ENCODE measurements at places on chromosomes 5 and 9.

GRCh38 chr5:38515646-38516045 lies 40.8 kb downstream of the LIFR start:
- no peak for DNase-seq

DNA sequence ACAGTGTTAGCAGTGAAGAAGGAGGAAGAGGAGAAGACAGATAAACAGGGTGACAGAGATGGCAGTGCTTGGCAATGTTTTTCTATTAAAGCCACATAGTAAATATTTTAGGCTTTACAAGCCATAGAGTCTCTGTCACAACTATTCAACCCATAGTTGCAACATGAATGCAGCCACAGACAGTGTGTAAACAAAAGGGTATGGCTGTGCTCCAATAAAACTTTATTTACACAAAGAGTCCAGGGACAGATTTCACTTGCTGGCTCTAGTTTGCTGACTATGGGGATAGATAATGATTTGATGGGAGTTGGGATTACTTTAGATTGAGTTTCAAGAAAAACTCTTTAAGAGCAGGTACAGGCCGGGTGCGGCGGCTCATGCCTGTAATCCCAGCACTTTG lies 224.8 kb upstream of the SEMA6A start:
- no peak for DNase-seq

- peak; percentile 21 for DNase-seq
Observed at GRCh38 chr9:129604766-129605163, 16.1 kb downstream of the C9orf50 start.

- DNase-seq: no peak
Observed at GRCh38 chr5:62649476-62650113, 71.0 kb downstream of the LRRC70 start.

DNA sequence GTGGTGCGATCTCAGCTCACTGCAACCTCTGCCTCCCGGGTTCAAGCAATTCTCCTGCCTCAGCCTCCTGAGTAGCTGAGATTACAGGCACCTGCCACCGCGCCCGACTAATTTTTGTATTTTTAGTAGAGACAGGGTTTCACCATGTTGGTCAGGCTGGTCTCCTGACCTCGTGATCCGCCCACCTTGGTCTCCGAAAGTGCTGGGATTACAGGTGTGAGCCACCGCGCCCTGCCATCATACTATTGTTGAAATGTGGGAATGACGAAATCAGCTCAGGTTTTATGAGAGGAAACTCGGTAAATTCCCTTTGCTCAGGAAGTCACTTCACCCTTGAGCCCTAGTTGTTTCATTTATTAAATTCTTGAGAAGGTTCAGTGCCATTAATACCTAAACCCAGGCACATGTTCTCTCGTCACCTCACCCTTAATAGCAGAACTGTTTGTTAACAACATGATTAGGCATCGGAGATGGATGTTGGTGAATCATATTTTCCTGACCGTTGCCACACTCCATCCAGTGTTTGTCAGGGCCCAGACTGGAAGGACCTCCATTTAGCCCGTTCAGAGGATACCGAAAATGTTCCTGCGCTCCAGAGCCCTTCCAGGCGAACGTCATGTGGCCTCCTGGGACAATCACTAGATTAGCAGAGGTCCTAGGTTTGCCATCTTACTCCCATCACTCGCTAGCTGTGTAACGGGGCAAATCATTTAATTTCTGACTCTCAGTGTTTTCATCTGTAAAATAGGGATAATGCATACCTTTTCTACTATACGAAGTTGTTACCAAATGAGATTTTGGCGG lies 20.0 kb upstream of the CREBRF start:
- peak; percentile 31 for DNase-seq

DNA sequence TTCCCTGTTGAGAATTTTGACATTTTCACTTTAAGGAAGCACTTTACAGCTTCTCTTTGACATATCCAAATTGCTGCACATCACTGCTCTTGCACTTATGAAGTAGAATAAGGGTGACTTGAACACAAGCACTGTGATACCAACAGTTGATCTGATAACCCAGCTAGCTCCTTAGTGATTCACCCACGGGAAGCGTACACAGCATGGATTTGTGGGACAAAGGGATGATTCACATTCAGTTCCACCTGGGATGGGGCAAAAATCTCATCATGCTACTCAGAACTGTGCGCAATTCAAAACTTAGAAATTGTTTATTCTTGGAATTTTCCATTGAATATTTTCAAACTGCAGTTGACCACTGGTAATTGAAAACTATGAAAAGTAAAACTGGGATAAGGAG lies 1565.5 kb upstream of the CDH9 start:
- DNase-seq: no peak

DNA sequence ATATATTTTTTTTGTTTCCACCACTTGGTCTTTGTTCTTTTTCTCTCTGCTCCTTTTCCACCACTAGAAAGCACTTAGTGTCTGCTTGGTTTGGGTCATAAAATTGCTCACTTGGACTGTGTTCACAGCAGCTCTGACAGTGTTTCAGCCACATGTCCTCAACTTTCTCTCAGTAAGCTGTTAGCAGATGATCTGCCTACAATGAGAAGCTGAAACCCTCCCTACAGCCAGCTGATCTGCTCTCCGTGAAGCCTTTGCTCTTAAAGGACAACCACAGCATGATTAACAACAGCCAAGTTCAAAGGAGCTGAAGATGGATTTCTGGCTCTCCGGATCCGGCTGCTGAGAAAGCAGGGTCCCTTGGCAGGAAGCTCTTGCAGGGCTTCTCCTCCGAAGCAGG lies 31.6 kb downstream of the PRLR start:
- no peak for DNase-seq

- DNase-seq: no peak
Observed at GRCh38 chr5:151267491-151268260, 14.7 kb downstream of the GM2A start.

GRCh38 chr9:70954126-70954525 lies 167.3 kb downstream of the TRPM3 start:
- no peak for DNase-seq

GRCh38 chr5:140978260-140978659 lies 12.0 kb downstream of the PCDHAC2 start:
- DNase-seq: no peak

DNA sequence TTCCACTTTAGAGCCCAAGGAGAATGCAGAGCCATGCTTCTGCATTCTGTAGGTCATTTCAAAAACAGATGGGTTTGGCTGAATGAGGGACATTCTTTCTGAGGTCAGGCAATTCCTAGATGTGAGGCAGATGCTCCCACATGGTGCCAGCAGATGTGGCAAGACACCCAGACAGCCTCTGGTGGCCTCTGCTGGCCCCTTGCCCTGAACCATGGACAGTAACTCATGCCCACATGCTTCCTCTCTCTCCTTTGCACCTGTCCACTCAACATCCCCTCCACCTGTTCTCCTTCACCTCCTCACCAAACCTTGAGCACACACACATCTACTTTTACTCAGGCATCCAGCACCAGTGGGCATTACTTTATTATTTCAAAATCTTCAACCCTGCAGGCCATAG lies 252.3 kb downstream of the DNAH5 start:
- DNase-seq: no peak

GRCh38 chr5:169521366-169521983 lies 62.1 kb upstream of the SPDL1 start:
- no peak for DNase-seq

DNA sequence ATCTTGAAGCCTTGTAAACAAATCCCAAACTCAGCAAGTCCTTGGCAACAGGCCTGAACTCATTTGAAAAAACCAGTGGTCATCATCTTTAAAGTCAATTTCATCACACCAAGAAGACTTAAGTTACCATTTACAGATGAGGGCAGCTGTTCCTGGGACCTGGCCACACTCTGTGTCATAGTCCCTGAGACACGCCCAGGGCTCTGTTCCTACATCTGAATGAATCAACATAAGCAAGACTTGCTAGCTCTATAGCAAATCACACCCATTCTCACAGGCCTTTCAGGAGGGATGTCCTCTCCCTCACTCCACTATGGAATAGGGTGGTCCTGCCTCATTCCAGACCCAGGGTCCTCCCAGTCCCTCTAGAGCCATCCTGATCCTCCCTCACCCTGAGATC lies 142.8 kb downstream of the NSG2 start:
- DNase-seq: no peak

DNA sequence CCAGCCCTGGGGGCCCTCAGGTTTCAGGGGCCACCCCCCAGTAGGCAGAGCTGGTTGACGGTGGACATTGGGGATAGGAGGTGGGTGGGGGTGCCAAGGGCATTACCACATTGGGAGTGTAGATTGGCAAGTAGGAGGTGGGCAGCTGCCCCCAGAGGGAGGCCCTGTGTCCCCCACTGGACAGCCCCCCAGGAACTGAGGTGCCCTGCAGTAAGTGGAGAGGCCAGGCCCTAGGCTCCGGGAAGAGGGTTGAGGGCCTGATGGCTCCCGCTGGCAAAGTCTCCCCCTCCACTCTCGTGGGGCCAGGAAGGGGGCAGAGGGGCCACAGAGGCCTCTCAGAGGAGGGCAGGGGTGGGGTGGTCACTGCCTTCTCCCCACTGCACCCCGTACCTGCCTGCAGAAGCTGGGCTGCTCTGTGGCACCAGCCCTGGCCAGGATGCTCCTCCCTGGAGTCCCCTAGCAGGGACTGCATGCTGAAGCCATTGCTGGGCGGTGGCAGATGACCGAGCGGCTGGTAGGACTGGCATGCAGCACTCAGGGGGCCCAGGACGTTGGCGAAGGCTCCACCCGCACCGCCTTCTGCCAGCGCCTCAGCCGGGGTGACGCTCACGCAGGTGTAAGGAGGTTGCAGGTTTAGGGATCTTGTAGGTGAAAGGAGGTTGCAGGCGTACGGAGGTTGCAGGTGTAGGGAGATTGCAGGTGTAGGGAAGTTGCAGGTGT lies 89.6 kb upstream of the CACNA1B start:
- DNase-seq: no peak

GRCh38 chr9:38339496-38339895 lies 53.0 kb upstream of the ALDH1B1 start:
- no peak for DNase-seq

GRCh38 chr5:135221696-135222095 lies 177.3 kb downstream of the MACROH2A1 start:
- DNase-seq: no peak

DNA sequence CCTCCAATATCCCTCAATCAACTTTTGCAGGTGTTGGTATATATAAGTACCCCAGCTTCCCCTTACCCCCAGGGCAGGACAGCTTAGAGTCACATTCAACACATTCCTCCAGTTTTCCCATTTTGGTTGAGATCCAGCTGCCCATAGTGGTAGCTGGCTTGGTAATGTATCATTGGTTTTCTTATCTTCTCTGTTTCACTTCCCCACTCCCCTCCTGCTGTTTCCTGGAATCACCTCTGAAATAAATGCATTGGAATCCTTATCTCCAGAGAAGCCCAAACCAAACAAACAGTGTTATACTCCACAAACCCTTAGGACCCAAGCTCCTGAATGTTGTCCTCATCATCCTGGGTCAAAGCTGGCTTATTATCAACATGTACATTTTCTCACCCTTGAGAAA lies 184.8 kb downstream of the TMEM38B start:
- DNase-seq: no peak

DNA sequence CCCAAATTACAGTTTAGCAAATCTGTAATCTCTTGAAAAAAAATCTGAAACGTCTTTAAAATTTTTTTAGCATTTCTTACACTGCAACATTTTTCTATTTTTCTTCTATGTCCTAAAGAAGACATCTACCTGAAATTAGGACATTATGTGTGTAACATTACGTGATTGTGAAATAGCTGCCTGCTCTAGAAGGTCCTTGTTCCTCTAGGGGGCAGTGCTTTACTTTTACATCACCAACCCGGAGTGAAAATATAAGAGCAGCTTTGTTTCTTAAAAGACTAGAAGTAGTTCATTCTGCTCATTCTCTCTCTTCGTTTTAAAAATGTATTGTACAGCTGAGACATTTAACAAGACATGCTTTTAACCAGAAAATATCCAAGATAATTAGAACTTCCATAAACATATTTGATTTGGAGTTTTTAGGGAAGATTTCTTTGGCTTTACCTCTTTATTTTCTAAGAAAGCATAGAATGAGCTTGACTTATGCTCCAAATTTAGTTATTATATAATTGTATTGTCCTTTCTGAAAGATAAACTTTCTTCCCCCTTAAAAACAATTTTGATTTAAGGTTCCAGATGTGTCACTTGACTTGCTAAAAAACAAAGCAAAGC lies 48.1 kb upstream of the RIOK2 start:
- peak; percentile 54 for DNase-seq

DNA sequence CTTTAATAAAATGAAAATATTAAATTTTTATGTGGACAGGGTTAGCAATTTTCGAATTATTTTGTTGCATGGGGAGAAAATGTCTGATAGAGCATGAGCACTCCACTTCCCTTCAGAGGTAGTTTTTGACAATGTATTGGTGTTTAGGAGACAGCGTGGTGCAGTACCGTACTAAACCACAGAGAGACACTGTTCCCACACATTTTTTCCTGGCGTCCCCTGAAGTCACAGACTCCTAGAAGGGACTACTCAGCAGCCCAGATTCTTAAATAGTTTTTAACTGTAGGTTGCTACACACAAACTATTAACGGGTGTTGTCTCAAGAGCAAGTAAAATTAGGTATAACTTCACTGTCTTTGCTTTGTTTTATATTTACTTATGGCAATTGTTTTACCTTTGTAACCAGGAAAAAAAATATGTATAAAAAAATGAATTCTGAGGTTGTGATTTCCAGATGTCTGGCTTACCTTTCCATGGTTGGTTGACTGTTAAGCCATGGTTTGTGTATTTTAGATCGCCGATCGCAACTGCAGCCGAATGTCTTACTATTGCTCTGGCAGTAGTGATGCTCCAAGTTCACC lies 171.2 kb downstream of the DOCK8 start:
- peak; percentile 4 for DNase-seq

DNA sequence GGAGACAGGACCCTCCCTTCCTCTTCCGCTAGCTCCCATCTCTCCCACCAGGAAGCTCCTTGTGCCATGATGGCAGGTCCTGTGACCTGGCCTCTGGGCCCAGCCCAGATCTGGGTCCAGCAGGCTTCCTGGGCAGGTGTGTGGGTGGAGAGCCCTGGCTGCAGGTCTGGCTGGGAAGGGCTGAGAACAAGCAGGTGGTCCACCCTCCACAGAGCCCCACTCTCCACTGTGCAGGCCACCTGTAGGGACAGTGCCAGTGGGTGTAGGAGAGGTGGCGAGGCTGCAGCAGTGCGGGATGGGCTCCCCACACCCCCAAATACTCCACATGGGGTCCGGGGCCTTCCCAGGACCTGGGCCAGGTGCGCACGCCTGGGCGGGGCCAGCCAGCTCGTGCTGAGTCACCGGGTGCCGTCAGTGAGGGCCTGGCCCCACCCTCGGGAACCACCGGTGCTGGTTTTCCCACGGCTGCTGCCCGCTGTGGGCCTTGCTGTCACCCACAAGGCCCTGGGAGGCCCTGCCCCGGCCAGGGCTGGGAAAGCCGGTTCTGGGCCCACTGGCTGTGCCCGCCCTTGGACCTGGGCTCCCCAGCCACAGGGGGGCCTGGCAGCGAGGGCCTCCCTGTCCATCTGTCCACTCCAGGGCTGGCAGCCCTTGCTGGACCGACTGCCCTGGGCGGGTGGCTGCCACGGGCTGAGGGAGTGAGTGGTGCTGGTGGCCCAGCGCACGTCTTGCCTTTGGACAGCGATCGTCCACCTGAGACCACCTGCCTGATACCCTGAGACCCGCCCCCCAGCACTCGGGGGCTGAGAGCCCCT lies 9.3 kb upstream of the NRARP start:
- no peak for DNase-seq
